ENCODE measurements at places on chromosomes 2 and 18.

GRCh38 chr2:41241325-41242000 is 789.6 kb upstream of the SLC8A1 start:
- DNase-seq = no peak

DNA sequence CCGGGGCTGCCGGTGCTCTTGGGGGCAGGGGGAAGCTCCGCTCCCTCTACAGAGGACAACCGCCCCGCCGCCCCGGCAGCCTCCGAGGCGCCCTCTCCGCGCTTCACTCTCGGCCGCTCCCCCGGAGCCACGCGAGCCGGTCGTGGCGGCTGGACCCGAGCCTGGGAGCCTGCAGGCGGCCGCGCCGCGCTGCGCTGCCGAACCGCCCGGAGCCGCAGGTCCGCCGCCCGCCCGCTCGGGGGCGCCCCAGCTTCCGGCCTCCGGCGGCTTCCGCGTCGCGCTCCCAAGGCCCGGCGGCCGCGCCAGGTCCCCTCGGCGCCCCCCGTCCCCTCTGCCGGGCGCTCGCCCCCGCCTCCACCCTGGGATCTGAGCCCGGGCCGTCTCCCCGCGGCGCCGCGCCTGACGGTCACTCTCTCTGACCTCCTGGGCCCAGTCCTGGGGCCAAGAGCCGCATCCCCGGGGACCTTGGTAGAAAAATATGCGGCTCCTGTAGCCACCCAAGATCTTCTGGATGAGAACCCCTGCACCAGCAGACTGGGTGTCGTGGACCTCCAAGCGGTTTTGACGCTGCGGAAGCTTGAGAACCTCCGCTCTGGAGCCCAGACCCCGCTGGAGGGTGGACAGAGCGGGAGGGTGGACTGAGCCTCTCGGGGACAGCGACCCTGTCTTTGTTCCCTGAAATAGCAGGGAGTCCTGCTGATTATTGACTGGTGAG is 44.3 kb downstream of the SERTAD2 start:
- peak; percentile 60 for DNase-seq

- no peak for DNase-seq
These were observed 22.1 kb upstream of the MAT2A start for GRCh38 chr2:85516653-85517389.

- DNase-seq = no peak
These were observed 23.9 kb upstream of the FRZB start for GRCh38 chr2:182890305-182890704.
